ENCODE measurements at places on chromosomes 1 and 21.

DNA sequence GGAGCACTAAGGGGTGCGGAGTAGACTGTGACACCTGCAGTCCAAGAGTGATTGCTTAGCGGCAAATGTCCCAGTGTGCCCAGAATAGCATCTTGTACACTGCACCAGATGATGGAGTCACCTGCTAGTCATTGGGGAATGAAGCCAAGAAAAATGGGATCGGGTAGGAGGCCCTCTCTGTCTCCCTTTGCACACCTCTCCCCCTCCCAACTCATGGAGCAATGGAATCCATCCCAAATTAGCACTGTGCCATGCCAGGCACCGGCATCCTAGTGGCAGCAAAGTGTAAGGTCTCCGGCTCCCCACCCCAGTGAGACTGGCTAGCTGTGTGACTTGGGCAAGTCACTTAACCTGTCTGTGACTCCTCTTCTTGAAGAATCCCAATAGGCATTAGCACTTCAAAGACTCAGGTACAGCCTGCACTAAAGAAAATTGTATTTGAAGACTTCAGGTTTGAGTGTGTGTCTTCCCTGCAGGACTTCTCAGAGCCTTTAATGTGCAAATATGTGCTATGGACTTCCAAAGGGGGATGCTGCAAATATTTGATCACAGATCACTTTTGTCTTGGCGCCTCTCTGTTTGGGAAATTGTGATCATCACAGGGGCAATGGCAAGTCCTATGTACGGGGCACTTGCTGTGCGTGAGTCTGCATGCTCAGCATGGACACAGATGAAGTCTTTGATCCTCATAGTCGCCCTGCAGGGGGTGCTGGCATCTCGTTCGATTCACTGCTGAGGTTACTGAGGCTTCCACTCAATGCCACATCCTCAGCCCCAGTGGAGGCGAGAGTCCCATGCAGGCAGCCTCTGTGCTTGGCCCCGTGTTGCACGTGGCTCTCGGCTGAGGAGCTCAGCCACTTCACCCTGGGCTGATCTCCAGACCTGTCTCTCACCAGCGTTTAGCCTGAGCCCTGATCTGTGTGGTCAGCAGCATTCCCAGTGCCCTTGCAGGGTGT, 272.9 kb upstream of the C1orf174 start:
- no peak for DNase-seq

DNA sequence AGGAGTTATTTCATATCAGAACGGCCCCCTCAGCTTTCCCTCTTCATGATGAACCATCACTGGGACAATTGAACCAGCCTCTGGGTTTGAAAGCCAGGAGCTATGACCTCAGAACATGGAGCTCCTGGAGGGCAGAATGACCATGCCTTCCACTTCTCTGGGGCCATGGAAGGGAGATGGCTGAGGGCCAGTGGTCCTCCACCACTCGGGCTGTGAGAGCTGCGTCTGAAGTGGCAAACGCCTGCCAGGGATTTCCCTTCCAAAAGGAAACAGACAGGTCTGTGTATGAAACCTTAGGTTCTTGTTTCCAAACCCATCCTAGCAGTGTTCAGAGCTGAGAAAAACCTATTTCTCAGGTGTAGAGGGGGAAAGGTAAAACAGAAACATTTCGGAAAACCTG, 22.5 kb downstream of the PKP1 start:
- no peak for DNase-seq

DNA sequence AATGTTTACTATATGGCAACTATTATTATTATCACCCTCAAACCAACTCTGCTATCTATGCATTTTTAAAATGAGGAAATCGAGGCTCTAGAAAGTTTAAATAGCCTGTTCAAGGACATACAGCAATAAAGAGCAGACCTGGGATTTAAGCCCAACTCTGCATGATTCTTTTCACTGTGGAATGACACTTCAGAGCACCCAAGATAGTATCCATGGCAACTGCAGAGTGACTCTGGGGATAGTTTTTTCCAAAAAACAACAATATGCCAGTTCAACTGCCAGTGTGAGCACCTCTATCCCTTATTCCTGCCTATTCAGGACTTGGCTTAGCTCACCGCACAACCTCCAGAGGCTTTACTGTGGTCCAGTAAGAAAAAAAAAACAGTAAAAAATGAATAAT, 293.9 kb downstream of the BRINP2 start:
- no peak for DNase-seq

GRCh38 chr1:15259622-15260007, 12.6 kb downstream of the FHAD1 start:
- no peak for DNase-seq

DNA sequence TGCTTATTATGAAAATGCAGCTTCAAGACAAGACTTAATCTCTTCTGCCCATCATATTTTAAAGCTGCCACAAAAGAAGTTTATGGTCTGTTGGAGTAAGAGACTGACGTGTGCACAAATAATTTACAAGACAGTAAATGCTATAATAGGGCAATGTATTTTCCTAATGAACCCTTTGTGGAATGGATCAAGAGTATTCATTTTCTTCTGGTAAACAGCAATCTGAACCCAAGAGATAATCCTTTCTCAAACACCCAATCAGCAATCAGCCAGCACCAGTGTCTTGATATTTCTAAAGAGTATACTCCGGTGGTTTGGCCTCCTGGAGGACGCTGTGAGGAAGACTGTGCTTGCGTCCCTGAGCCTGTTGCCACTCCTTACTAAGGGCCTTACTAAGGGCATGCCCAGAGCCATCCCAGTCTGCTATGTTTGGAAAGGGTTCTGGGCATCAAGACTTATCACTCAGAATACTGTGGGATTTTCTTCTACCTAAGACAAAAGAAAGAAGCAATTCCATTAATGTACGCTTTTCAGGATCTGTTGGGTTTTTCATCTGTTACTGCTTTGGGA, 48.8 kb upstream of the LRRC8D start:
- no peak for DNase-seq

- DNase-seq, result peak; percentile 50
Observed at GRCh38 chr1:82321794-82322193, 521.1 kb downstream of the ADGRL2 start.

- no peak for DNase-seq
Observed at GRCh38 chr21:28740125-28740524, 252.6 kb downstream of the LTN1 start.
